ENCODE measurements at places on chromosomes 2 and 18.

DNA sequence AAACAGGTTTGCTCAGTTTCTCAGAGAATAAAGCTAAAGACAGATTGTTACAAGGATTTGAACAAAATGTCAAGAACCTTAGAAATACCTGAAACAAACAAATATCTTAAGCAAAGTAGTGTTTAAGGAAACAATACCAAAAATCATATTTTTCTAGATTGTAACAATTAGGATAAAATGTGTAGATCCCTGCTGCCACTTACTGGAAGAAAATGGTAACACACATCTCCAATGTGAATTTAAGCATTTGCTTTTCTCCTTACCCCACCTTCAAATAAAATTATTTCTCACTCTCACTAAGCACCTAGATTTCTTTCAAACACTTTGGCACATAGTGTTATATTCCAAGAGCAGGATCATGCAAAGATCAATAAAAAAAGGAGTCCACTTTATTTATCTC is 34.9 kb downstream of the SUCLG1 start:
- peaks cover 28% of the 10 kb centered on the region for H3K36me3 ChIP-seq
- no peak for DNase-seq

- DNase-seq, result no peak
- no peaks in the 10 kb centered on the region for H3K27me3 ChIP-seq
- no peak overlapping the region for H3K4me3 ChIP-seq
- no peak overlapping the region for H3K27ac ChIP-seq
Observed at GRCh38 chr2:208097313-208097712, 27.0 kb downstream of the CRYGD start.

GRCh38 chr18:57928466-57928865 is 115.6 kb upstream of the NEDD4L start:
- no peak overlapping the region for H3K4me3 ChIP-seq
- DNase-seq, result no peak
- H3K27me3 ChIP-seq, result no peaks in the 10 kb centered on the region

DNA sequence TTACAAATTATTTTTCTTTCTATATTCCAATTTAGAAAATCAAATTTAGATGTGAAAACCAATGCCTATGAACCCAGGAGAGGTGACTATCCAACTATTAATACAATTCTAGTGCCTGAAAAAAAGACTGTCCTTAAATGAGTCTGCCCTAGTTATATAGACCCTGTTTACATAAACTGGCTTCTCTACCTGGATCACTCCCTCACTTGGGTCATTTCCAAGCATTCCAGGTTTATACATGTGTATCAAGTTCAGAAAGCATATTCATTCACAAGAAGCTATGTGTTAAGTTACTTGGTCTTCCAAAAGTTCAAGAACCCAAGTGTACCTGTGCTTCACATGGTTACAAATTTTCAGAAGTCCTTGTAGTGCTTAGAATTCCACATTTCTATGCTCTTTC is 8.3 kb downstream of the ZNF385B start:
- peaks cover 1% of the 10 kb centered on the region for H3K4me1 ChIP-seq
- H3K36me3 ChIP-seq, result no peaks in the 10 kb centered on the region
- peaks cover 20% of the 10 kb centered on the region for H3K27me3 ChIP-seq
- H3K27ac ChIP-seq, result no peak overlapping the region
- no peak for DNase-seq
- H3K4me3 ChIP-seq, result no peak overlapping the region

Data from progenitor cell of endocrine pancreas (in vitro differentiated cells).